Stimulated activated CD8-positive, alpha-beta memory T cell treated with anti-CD3 and anti-CD28 coated beads, Interleukin-2, amount 100 ng/mL, for 1 hour (primary cell): ENCODE measurements at places on chromosomes 1 and 21.

- no peak for DNase-seq
Measured at GRCh38 chr1:39842030-39842678, 41.1 kb downstream of the TRIT1 start.

- no peak for DNase-seq
Measured at GRCh38 chr1:82894635-82895034, 1093.9 kb downstream of the ADGRL2 start.

GRCh38 chr1:198925567-198925966 lies 286.7 kb downstream of the PTPRC start:
- no peak for DNase-seq

DNA sequence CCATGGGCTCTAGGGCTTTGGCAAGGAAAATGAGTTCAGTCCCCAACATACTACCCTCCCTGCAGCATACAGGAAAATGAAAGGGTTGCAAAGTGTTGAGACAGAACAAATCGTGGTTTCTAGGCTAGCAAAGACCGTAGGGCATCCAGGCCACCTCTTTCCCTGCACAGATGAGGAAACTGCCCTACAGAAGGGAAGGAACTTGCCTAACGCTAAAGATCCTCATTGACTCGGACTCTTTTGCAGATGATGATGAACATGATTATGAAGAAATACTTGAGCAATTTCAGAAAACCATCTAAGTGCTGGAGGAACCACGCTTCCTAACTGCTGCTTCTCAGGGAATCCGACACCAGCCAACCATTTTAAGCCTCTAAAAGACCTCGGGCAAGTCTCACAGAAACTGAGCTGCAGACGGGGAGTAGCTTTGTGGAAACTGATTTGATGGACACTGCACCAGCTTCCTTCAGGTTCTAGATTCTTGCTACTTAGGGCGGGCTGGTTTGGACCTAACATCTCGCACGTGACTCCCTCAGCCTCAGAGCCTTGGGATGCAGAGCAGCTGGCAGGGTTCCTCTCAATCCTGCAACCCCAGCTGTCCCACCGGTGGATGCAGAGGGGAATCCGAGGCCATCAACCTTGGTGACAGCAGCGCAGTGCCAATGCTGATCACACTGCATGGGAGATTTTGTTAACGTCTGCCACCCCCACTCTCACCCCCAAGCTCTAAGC lies 13.4 kb downstream of the THEMIS2 start:
- no peak for DNase-seq

GRCh38 chr1:13550663-13551062 lies 33.0 kb upstream of the PDPN start:
- no peak for DNase-seq

GRCh38 chr1:230681599-230681998 lies 32.3 kb downstream of the AGT start:
- no peak for DNase-seq

DNA sequence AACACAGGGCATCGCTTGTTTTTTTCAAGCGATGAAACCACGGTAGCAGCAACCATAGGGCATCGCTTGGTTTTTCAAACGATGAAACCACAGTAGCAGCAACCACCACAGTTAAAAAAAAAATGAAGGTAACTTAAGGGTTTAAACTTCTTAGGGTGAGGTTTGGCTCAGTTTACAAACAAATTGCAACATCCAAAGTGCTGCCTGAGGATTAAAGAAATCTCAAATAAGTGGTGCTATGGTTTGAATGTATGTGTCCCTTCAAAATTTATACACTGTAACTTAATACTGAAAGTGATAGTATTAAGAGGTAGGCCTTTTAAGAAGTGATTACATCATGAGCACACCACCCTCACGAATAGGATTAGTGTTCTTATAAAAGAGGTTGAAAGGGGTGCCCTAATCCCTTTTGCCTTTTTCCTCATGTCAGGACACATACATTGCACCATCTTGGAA lies 6.4 kb upstream of the GBP5 start:
- DNase-seq = no peak
